ENCODE measurements at places on chromosomes 5 and 9.

GRCh38 chr5:41831155-41831554 lies 39.1 kb downstream of the OXCT1 start:
- no peak for DNase-seq

GRCh38 chr9:114925672-114926071 lies 4.7 kb downstream of the TNFSF8 start:
- DNase-seq = no peak

DNA sequence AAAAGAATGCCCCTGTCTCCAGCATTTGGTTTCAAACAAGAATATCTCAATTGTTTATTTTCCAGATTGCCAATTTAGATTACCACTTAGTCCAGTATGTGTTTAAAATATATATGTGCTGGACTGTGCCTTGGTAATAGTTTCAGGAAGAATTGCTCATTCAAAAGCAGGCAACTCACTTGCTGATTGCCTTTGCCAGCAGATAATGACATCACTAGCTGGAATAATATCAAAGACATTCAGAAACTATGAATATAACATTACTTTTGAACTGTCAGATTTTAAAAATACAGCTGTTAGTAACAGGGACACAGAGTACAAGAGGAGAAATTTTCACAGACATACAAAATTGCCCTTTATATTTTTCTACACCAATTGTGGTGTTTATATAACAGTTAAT lies 96.0 kb upstream of the ITGA2 start:
- DNase-seq = no peak

GRCh38 chr9:87792831-87793288 lies 66.9 kb downstream of the CTSL start:
- peak; percentile 89 for DNase-seq

DNA sequence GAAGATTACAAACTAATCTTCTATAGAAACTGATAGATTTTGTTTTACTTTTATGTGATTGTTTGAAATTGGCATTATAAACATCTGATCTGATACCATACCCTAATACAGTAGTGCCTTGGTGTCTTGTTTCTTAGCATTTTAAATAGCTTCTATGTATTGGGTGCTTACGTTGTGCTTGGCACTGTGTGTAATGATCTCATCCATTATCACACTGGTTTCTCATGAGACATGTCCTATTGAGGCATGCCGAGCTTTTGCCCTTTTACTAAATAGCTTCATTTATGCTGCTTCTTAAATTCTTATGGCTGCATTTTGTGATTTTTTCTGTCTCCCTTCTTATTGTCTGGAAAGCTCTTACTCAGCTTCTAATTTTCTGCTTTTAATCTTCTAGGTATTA lies 48.2 kb upstream of the TLR4 start:
- DNase-seq = no peak

All from activated CD4-positive, alpha-beta T cell treated with anti-CD3 and anti-CD28 coated beads, Interleukin-10, Interleukin-2, amounts not matched to agents 100 ng/mL and 50 ng/mL, durations not matched to agents 16 hours and 8 hours (primary cell).